ENCODE measurements at places on chromosomes 7 and 10.

- no peak for DNase-seq
Measured at GRCh38 chr10:72095195-72095594, 6.8 kb upstream of the SPOCK2 start.

DNA sequence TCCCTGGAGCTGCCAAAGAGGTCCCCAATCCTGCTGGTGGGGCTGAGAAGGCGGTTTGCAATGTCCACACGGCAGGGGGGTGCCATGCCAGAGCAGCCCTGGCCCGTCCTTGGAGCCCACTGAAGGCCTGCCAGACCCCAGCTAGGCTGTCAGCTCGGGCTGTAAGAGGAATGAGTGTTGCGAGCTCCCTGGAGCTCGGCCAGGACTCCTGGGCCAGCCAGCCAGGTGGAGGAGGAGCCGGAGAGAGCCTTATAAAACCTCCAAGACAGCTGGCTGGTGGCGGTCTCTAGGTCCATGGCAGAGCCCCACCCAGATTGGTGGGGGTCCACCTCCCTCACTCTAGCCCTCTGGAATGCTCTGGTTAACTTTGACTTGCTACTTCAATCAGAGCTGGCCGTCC, 55.1 kb upstream of the CALN1 start:
- DNase-seq: no peak

- no peak for DNase-seq
Measured at GRCh38 chr7:95407751-95408150, 11.6 kb upstream of the PON3 start.

DNA sequence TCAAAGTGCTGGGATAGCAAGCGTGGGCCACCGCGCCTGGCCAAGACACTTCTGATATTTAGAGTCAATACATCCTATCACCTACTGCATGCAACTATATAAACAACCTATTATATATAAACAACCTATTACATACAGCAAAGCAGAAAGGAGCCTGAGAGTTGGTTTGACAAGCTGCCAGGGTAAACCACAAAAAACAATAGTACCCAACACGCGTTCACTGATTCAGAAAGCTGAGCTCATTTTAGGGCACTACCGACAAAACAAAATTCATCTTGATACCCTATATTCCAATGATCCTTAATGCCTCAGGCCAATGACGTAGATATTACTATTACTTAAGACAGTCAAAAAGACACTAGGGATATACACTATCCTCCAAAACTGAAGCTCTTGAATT, 16.2 kb downstream of the MALSU1 start:
- DNase-seq: no peak

- DNase-seq: peak; percentile 91
Measured at GRCh38 chr7:90594751-90595317, 1.3 kb upstream of the CDK14 start.

All from HT1080 (cell line).